ENCODE measurements at places on chromosomes 13 and 19. TPM values are rescaled to one million over a fixed set of nuclear protein-coding genes. Genes with fewer than 3 reads are reported as not detected.

The ZNF564 gene
- total RNA-seq: 8.3 TPM

The NUP62 gene
- 238 TPM for total RNA-seq

The NLRP11 gene
- not detected for total RNA-seq

The TEAD2 gene
- not detected for total RNA-seq

DNA sequence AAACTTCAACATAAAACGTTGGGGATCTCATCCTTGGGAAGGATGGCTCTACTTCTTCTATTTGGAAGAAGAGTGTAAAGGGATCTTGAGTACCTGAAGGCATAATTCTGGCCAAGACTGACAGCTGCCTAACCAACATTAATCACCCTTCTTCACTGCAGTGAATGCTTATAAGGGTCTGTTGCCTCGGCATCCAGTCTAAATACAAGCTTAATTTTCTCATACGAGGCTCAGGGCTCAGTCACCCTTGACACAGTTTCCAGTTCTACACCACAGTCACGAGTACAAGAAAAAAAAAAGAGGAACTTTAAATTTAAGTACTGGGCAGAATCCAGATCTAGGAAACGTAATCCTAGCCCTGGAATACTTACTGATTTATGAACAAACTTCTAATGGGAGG lies 9.0 kb downstream of the FPR3 start:
- no peak for DNase-seq
